Hepatic stellate cell (primary cell): ENCODE measurements at places on chromosomes 1 and 21.

DNA sequence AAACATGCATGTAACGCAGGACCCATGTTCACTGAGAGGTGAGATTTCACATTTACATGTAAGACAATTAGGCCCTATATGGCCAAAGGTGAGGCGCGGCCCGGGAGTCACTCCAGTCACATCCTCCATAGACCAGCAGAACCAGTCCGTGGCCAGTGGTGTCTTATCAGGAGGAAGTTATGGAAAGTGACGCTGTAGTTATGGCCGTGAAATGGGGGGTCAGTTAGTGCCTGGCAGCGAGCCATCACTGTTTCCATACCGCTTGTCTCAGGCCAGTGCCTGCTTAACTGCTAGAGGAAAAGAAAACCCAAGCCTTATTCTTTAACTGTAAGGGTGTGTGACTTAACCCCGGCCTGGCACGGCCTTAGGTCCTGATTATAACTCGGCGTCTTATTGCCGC is 6.1 kb downstream of the C1orf159 start:
- DNase-seq, result no peak

DNA sequence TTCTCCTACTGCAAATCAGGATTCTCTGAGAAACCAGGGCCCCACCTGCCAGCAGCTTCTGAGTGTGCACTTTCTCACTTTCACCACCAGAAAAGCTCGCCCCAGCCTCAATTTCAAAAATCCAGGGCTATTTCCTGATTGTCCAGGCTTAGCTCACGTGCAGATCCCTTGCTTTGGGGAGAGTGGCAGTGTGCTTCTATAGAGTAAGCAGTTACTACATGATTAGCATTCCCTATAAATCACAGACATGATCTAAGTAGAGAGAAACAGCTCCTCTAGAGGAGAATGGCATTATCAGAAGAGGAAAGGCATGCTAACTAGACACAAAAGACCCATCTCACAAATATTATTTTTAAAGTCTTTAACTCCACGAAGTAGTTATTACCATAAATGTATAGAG is 456.0 kb upstream of the PKN2 start:
- DNase-seq, result no peak

- DNase-seq, result no peak
Observed at GRCh38 chr1:53558739-53559315, 99.6 kb downstream of the DMRTB1 start.

GRCh38 chr1:115056395-115056798 is 26.8 kb downstream of the TSHB start:
- DNase-seq, result peak; percentile 34

- no peak for DNase-seq
Observed at GRCh38 chr1:18058206-18058921, 49.2 kb upstream of the IGSF21 start.

- no peak for DNase-seq
Observed at GRCh38 chr21:27258742-27259448, 292.0 kb upstream of the ADAMTS5 start.
